HT-29 (cell line): ENCODE measurements at places on chromosomes 6 and 20.

DNA sequence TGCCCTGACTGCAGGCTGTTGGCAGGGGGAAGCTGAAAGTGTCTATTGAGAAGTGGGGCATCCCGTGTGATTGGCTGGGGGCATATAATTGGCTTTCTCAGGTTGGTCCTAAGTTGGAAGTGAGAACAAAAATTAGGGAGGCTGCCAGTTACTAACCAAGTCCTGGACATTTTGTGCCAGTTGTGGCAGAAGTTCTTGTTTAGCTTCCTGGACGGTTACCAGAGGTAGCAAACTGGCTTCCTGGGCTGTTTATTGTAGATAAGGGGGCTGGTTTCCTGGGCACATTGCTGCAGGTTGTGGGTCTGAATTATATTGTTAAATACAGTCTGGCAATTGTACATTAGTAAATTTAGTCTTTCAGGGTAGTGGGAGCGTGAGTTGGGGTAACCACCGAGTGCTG is 50.6 kb upstream of the SLC2A12 start:
- DNase-seq = no peak

DNA sequence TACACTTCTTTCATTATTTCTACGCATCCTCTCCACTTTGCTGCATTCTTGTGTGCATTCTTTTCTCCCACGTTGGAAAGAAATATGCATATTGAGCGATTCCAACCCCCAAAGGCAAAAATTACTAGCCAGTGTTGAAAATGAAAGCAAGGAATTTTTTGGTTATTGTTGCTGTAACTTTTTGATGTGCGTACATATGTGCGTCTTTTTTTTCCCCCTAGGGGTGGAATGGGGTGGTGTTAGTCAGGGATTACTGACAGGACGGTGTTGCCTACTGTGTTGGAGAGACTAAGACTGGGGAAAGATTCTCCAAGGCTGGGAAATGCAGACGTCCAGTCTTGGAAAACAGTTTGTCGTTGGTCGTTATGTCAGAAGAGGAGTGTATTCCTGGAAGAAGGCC is 44.2 kb upstream of the ESR1 start:
- DNase-seq = peak; percentile 17

- DNase-seq = no peak
Observed at GRCh38 chr20:43711098-43711654, 15.6 kb downstream of the GTSF1L start.

DNA sequence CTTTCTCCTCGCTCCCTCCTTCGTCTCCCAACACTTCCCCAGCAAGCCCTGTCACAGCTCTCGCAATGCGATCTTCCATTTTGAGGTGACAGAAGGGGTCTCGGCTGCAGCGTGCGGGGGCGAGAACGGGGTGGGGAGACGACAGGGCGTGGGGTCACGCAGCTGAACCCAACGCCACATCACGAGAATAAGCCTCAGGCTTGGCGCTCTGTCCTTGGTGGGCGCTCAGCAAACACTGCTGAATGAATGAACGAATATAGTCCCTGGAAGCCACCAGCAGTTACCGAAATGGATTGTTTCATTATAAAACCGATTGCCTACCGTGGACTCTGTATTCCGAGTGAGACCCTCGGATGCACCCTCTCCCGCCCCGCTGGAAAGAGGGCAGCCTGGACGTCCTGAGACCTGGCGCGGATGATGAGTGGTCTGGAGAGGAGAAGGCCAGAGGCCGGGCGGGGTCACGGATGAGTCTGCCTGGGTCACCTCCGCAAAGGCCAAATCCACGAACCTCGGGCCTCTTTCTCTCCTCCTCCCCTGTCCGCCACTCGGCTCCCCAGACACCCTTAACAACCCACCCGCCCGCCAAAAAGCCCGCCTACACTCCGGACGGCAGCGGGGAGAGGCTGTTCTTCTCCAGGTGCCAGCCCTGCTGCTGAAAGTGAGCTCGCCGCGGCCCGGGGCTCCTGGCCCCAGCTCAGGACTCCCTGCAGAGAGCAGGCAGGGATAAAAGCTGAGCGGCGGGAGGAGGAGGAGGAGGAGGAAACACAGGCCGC is 3.7 kb downstream of the NRN1 start:
- DNase-seq = no peak

DNA sequence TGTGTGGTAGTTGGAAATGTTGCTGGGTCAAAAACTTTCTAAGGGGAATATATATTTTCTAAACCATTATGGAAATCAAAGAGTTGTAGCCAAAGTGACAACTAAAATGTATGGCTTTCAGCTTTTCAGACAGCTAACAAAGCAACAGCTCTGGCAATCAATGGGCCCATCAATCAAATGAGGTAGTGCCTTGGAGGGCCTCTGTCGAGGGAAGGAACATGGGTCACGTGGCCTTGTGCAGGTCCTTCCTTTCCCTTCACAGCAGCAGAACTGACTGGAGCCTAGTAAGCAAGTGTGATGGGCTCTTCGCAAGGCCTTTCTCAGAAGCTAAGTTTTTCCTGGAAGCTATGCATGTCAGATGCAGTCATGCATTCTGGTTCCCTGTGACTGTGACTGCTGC is 17.9 kb downstream of the FAXC start:
- DNase-seq = no peak

- no peak for DNase-seq
Observed at GRCh38 chr6:41599852-41600445, 38.3 kb upstream of the MDFI start.

- peak; percentile 90 for DNase-seq
Observed at GRCh38 chr20:844473-845225, 11.1 kb downstream of the FAM110A start.

DNA sequence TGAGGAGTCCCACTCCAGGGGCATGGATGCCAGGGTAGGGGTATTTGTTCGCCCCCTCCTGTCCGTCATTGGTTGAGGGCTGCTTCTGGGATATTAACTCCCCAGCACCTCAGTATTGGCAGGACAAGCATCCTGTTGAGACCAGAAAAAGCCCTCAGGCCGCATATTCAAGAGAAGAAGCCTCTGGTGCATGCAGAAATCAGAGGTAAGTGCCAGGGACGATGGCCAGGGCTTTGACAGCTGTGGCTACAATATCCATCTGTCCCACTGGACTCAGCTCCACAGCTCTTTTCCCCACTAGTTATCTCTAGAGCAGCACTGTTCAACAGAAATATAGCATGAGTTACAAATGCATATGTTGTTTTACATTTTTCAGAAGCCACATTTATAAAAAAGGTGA is 651.3 kb downstream of the KIF16B start:
- DNase-seq = no peak

- no peak for DNase-seq
Observed at GRCh38 chr20:48651960-48652359, 175.8 kb downstream of the PREX1 start.

DNA sequence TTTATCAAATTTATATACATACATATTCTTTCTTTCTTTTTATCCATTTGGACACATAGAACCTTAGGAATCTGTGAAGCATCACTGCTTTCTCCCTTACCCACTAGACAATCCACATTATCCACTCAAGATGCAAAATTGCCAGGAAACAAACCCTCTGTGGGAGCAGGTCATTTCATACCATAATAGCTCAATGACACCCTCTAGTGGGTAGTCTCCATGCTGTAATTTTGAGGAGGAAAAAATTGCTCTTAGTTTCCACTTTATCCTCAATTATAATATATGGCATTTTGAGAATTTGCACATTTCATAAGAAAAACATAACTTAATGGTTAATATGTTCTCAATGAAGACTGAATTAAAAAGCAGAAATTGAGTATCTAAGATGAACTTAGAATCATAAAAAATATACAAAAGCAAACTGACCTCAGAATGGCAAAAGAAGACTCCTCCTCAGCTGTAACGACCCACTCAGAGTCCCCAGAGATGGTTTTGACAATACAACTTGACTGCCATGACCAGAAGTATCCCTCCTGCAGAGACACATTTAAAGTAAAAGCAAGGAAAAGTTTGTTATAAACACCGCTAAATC is 164.1 kb downstream of the FRK start:
- DNase-seq = peak; percentile 56

- no peak for DNase-seq
Observed at GRCh38 chr6:80940976-80941375, 811.5 kb downstream of the TENT5A start.

GRCh38 chr20:44026647-44027342 is 112.1 kb downstream of the TOX2 start:
- DNase-seq = no peak

DNA sequence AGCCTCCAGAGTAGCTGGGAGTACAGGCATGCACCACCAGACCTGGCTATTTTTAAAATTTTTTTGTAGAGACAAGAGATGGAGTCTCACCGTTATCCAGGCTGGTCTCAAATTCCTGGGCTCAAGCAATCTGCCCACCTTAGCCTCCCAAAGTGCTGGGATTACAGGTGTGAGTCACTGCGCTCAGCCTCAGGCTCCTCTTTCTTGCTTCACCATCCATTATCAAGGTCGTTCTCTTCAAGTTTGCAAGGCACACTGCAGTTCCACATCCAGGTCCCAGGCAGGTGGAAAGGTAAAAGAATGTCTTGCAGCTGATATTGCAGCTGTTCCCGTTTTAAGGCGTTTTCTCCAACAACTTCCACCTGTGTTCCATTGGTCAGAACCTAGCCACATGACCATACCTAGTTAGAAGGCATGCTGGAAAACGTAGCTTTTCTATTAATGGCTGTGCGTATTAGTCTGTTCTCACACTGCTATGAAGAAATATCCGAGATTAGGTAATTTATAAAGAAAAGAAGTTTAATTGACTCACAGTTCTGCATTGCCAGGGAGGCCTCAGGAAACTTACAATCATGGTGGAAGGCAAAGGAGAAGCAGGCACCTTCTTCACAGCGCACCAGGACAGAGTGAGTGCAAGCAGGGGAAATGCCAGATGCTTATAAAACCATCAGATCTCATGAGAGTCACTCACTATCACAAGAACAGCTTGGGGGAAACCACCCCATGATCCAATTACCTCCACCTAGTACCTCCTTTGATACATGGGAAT is 51.7 kb downstream of the PCNA start:
- no peak for DNase-seq

- no peak for DNase-seq
Observed at GRCh38 chr6:134619077-134619476, 301.2 kb upstream of the SGK1 start.

- DNase-seq = no peak
Observed at GRCh38 chr6:109739686-109740085, 48.6 kb downstream of the FIG4 start.

DNA sequence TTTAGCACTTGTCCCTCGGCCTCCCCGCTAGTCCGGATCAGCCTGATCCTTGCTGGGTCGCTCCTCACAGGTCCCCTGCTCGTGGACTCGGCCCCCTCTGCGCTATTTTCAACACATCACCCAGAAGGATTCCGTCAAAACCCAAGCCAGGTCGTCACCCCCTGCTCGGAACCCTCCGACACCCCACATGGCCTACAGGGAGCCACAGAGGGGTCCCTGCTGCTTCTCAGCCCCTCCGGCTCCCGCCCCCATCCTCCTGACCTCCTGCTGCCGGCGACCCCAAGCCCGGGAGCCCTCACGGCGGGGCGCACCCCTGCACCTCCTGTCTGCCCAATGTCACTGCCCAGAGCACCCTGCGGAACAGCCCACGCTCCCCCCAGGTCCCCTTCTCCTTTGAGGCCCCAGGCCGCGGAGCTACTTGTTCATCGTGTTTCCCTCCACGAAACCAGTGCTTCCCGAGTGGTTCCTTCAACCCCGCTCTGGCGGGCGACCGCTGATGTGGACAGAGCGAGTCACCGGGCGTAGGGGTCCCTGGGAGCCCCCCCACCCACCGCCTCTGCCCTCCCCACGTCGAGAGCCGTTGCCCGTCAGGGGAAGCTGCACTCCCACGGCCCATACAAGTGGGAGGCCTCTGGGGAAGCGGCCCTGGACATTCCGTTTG is 638 bp upstream of the MYL9 start:
- DNase-seq = no peak

- no peak for DNase-seq
Observed at GRCh38 chr6:31489086-31489485, 8.9 kb upstream of the MICB start.

DNA sequence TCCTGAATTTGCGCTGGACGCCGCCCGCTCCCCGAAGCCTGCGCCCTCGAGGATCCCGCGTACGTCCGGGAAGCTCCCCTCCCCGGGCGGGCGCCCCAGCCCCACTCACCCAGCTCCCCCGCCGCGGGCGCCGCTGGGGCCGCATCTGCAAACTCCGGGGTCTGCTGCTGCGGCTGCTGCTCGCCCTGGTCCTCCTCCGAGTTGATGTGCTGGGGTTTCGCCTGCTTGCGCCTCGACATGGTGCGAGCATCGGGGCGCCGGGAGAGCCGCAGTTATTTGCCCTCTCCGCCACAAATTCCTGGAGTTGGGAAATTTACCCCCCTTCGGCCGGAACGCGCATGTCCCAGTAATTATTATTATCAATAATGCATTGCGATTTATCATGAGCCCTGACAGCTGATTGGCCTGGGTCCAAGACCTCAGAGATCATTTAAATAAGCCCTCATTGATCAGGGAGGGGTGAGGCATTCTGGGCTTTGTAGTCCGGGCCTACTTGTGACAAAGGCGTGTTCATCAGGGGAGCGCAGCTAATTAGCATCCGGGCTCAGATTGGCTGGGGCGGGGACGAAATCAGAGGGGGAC is at the start of gene SALL4:
Gene SALL4 (minus strand): TSS at position 352 of the 582 bp plus-strand sequence. CDS start 113 bp downstream, at position 239.
- no peak for DNase-seq

GRCh38 chr6:105272786-105273185 is 93.0 kb upstream of the POPDC3 start:
- DNase-seq = no peak

DNA sequence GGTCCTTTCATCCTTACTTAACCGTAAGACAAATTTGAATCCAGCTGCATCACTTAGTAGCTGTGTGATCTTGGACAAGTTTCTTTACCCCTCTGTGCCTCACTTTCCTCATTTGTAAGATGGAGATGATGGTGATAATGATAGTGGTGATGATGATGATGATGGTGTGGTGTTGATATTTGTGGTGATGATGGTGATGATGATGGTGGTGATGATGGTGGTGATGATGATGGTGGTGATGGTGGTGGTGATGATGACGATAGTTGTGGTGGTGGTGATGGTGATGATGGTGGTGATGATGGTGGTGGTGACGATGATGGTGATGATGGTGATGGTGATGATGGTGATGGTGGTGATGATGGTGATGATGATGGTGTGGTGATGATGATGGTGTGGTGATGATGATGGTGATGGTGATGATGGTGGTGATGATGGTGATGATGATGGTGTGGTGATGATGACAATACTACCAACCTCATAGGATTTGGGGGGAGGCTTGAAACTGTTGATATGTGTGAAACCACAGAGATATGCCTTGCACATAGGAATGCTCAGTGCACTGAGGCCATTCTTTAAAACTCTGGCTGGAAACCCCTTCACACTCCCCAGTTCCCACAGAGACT is 233.2 kb downstream of the LY86 start:
- DNase-seq = no peak

DNA sequence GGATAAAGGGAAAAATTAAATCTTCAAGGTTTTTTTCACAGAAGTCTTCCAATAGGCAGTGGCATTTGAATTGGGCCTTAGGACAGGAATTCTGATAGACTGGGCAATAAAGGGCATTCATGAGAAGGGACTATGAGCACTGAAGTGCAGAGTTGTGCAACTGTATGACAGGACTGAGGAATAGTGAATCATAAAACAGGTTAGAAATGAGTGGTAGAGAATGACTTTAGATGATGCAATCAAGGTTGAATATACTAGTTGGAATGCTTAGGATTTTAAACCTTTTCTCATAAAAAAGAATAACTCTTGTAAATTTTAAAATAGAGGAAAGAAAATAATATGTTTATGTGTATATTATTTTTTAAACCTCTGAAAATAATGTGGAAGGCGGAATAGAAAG is 944.7 kb downstream of the PHF3 start:
- no peak for DNase-seq
